Stimulated activated CD8-positive, alpha-beta memory T cell treated with anti-CD3 and anti-CD28 coated beads, Interleukin-7, amount 100 ng/mL, for 24 hours (primary cell): ENCODE measurements at places on chromosomes 3 and 15.

- no peak for DNase-seq
Measured at GRCh38 chr3:167684388-167684993, 30.7 kb upstream of the WDR49 start.

DNA sequence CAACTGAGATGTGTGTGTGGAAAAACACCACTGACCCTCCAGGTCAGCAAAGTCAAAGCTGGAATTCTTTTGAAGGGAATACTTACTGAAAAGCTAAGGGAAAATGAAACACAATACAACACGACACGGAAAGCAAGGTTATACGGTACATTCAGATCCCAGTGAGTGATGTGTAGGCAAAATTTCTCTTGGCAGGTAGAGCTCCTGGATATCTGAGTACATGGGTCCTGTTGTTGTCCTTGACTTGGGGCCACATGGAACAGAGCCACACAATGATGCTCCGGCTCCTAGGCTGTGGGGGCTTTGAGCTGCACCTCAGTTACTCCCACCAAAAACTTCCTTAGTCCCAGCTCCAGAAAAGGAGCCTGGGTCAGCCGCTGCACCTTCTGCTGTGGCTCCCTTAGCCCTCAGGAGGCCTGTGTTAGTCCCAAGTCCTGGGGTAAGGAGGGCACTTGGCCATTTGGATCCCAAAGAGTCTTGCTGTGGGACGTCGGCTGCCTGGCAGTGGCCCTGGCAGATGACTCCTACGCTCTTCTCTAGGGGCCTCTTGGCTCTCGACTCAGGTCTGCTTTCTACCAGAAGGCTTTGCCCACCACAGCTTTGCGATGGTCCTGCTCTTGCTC is 95.6 kb downstream of the ADCY5 start:
- no peak for DNase-seq

GRCh38 chr15:67103869-67104268 is 38.5 kb downstream of the SMAD3 start:
- DNase-seq = no peak

DNA sequence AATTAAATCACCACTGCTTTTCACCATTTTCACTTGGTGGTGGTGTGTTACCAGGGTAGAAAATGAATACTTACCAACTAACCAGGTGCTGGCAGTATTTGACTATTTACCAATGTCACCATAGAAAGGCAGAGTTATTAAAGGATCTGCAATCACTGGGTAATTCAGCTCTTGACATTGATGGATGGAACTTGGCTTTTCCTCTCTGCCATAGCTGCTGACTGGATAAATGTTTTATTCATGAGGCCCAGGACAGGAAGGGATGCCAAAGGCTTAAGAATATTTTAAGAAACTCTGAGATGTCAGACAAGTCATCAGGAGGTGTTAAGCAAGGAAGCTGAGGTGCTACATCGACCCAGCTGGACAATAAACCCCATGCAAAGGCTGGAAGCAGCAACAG is 495.5 kb upstream of the CFAP20DC start:
- no peak for DNase-seq

DNA sequence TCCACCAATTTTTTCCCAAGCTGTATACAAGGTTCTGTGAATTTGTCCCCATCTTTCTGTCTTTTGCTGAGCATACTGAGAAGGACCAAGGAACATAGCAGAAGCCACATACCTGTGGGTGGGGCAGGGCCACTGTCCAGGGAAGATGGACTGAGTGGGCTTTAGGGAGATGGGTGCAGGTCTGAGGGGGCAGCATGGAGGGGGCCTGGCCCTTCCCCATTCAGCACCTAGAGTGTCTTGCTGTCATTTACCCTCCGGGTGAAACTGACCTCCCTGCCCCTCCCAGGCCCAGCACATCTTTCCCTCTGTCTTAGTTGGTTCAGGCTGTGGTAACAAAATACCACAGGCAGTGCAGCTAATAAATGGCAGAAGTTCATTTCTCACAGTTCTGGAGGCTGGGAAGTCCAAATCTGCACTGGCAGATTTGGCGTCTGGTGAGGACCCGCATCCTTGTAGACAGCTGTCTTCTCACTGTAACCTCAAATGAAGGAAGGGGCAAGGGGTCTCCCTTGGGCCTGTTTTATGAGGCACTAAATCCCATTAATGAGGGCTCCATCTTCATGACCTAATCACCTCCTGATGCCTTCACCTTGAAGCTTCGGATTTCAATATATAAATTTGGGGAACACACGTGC is 180.0 kb upstream of the SMAD3 start:
- no peak for DNase-seq

- no peak for DNase-seq
Measured at GRCh38 chr15:23787346-23788105, 100.4 kb upstream of the NDN start.

GRCh38 chr3:24622138-24622537 is 127.5 kb upstream of the THRB start:
- DNase-seq = no peak

- DNase-seq = no peak
Measured at GRCh38 chr15:101188637-101189408, 63.0 kb downstream of the CHSY1 start.

DNA sequence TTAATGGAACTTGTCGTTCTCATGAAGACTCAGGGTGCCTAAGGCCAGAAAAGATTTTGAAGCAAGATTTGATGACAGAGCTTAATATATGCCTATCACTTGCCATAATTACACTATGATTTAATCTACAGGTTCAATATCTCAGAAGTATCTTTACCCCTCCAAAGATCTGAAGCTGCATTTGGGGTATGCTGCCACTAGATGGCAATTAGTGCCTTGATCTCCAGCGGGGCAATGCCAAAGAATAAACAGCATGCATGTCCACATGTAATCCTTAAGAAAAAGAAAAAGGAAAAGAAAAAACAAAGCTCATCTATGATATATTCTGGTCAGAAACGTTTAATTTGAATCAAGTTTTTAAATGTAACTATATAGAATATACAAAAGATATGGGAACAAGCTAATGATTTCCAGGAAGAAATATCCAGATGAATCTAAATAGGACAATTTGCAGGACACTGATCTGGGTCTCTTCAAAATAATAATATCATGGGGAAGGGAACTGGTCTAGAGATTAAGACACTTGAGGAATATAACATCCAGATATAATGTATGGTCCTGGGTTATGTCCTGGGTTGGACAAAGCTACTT is 55.0 kb upstream of the SOX14 start:
- DNase-seq = no peak

- no peak for DNase-seq
Measured at GRCh38 chr3:54830658-54831057, 97.2 kb downstream of the LRTM1 start.

DNA sequence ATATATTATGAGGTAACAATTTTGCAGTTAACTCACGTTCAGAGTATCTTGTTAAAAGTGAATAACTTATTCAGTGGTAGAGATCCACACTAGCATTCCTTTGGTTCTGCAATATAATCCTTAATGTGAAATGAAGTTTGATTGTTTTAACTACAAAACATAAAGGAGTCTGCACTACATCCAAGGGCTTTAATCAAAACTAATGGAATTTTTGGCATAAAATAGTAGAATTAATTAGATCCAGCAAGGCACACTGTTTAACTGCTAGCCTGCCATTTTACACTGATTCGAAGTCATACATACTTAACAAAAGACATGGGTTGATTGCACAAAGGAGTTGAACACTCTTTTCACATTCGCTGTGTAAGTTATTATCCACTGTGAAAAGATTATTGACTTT is 263.0 kb upstream of the ROBO2 start:
- no peak for DNase-seq

DNA sequence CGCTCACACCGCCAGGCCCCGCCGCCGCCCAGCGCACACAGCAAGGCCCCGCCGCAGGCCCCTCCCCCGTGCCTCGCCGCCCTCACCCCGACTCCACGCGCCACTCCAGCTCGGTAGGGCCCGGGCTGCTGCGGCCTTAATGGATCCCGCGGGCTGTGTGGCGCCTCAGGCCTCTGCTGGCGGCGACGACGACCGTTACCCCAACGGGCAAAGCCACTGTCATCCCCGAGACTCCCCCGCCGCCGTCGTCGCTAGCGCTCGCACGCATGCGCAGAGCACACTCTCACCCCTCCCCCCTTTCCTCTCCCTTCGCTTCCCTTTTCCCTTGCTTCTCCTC is at the start of gene MSL2:
TSS of gene MSL2 (minus strand) at position 272 of the 337 bp plus-strand sequence. CDS start 1,222 bp downstream, outside the sequence.
- DNase-seq = no peak

DNA sequence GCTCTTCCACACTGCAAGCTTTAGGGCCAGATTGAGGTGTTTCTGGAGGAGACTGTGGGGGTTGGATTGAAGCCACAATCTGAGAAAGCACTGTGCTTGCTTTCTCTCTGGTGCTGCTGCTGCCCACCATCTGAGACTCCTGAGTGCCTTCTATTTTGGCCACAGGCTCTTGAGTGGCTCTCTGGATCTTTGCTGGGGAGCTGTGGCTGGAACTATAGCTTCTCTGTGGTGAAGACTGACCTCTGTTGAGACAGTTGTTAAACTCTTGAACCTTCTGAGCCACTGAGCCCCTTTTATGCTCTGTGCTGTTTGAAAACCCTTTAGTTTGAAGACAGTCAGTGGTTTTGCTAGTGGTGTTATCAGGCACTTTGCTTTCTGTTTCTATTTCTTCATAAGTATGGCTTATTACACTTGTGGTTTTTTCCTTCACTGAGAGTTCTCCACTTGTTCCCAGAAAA is 108.7 kb upstream of the TSPAN3 start:
- no peak for DNase-seq

DNA sequence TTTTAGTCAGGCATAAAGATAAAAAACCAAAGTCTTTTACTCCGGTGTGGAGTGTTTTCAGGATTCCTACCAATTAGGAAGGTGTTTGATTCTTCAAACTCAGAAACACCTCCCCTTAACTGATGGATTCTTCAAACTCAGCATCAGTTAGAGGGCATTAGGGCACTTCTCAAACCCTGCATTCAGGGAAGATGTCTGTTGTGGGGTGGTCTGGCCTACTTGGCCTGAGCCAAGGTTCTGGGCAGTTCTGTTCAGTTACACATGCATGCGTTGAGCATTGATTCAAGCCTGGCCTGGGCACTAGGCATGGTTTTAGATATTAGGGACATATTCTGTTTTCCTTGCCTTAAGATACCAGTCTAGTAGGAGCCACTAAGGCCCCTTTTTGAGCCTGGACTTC is 1.0 kb downstream of the HGD start:
- DNase-seq = no peak

DNA sequence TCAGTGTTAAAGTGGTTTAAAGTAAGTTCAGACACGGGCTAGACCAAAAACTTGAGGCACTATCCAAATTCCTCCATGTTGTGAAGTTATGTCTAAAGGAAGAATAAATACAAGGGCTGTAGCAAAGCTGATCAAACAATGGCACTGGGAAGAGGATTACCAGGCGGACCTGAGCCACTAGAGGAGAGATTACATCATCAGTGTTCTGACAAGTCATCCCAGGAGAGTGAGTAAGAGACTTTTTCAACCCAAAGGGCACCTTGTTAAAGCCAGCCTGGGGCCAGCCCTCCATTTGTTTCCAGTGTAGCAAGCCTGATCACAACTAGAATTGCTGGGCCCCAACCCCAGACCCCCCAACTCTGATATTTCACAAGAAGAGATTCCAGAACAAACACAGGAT is 166.9 kb downstream of the DCLK3 start:
- DNase-seq = no peak

DNA sequence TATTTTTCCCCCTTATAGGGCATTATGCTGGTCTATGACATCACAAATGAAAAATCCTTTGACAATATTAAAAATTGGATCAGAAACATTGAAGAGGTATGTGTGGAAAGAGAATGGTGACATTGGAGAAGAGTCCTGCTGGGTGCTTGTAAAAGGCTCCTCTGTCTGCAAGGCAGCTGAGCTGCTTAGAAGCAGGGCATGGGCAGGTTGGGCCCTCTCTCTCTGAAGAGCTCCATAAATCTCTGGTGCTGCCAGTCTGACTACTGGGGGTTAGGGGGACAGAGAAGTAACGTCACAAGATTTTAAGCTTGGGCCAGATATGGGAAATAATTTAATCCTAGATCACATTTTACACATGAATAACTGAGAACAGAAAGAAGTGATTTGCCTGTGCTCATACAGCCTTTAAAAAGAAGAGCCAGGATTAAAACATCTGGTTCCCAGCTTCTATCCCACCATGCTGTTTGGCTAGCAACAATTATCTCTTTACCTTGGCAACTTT is 21.9 kb upstream of the APH1B start:
- DNase-seq = no peak

DNA sequence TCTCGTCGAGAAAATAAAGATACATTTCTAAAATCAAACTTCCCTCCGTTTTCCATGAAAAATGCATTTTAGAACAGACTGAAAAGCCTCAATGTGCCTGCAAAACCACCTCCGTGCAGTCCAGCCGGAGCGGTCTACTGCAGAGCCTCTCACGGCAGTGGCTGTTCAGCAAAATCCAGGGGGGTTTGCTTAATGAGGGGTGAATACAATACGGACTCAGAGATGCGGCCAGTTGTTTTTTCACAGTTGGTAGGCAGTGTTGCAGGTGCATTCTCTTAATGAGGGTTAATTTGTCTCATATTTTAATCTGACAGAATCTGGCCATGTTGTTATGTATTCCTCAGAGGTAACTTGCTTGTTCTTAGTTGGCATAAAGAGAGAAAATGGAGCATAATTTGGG is 223.0 kb downstream of the EBLN2 start:
- no peak for DNase-seq

DNA sequence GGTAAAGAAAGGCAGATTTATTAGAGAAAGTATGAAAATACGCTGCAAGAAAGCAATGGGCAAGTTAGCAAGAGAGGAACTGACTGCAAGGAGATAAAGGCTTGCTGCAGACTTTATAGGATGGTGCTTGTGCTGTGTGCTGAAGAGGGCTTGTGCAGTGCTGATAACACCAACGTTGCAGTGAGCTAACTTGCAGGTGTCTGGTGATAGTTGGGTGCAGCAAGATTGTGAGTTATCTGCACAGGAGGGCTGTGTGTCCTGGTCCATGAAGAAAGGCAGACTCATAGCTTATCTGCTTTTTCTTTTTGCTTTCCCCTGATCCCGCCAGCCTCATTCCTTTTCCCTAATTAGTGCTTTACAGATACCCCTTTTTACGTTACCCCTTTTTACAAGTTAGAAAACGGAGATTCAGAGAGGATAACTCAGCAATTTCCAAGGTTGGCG is 58.0 kb upstream of the ZNF148 start:
- DNase-seq = no peak

DNA sequence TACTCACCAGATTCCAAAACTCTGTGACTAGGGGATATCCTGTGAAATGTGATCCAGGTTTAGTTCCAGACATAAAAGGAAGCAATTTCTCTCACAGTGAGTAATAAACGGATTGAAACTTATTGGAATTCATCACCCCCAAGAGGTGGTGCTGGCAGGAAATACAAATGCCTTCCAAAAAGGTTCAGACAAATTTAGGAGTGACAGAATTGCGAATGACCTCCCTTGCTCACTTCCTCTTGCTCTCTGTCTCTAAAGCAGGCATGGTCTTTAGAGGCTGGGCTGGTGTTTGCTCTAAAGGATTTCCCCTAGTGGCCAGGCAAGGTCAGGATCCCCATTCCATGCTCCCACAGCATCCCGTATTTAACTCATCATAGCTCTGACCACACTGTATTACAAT is 449.4 kb upstream of the PPP2R3A start:
- DNase-seq = no peak

GRCh38 chr3:87073496-87074145 is 82.7 kb upstream of the VGLL3 start:
- DNase-seq = no peak

GRCh38 chr3:125125821-125126245 is 70.0 kb upstream of the HEG1 start:
- no peak for DNase-seq

GRCh38 chr3:16516695-16517481 is 3.4 kb upstream of the RFTN1 start:
- no peak for DNase-seq
